ENCODE measurements at places on chromosomes 7 and 10. TPM values are rescaled to one million over a fixed set of nuclear protein-coding genes. Genes with fewer than 3 reads are reported as not detected.

DNA sequence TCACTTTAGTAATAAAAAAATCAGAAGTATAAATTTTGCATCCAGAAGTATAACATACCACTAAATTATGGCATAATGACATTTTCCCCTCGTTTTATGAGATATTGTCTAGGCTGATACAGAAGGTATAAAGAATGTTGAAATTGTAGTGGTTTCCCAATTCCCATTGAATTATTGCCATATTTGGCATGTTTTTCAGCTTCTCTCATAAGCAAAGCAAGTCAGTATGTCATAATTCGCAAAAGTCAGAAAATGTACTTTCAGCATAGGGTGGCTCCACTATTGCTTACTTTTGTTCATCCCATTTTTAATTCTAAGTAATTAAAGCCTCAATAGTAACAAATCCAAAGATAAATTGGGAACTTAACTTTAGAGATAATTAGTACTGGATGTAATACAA lies 19.7 kb upstream of the PTPRZ1 start:
- no peak for DNase-seq

DNA sequence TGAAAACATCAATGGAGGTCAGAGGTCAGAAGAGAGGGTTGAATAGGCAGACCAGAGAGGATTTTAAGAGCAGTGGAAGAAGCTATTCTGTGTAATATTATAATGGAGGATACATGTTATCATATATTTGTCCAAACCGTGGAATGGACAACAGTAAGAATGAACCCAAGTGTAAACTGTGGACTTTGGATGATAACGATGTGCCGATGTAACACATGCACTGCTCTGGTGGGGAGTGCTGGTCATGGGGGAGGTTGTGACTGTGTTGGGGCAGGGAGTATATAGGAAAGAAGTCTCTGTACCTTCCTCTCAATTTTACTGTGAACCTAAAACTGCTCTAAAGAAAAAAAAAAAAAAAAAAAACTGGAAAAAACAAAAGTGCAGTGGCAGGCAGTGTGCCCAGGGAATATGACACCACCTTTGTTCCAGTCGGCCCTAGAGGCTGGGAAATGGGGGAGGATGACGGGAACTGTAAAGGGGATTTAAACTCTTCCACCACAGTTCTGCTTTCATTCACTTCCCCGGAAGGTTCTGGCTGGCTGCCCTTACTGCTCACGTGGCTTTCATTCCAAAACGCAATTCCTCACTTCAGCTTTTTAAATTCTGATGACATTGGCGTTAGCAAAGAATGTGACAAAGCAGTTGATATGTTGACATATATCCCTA lies 113.7 kb upstream of the ANKRD1 start:
- peak; percentile 58 for DNase-seq

DNA sequence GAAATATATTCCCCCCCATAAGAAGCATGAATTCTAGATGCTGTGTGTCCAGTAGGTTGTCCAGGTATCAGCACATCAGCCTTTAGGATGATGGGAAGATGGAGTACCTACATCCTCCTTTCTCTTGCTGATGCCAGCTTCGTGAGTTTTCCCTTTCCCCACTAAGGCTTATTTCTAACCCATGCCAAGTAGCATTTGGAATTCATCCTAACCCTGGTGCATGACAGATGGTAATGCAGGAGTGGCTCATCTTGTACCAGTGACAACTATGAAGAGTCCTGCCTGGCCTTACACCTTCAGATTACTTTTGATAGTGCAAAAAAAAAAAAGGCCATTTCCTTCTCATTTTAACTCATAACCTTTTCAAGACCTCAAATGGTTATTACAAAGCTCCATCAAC lies 58.7 kb downstream of the ARHGAP21 start:
- DNase-seq, result no peak

The PIP gene
- not detected for total RNA-seq

DNA sequence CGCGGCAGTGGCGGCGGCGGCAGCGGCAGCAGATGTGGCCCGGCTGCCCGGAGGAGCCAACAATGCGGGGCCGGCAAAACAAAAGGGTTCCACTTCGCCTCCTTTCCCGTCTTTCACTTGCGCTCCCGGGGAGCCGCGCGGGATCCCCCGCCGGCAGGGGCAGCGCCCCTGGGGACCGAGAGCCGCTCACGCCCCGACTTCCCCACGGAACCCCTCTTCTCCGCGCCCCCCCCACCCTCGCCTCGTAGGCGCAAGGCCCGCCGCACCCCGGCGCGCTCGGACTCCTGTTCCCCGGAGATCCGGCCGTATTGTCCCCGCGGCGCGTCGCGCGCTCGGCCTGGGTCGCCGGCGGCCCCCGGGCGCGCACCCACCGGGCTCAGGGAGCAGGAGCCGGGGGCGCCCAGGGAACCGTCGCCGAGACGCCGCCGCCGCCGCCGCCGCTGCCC lies 854 bp downstream of the CTBP2 start:
- DNase-seq, result no peak

GRCh38 chr10:119269737-119270136 lies 62.4 kb downstream of the GRK5 start:
- DNase-seq, result no peak

- no peak for DNase-seq
These were observed 75.4 kb downstream of the FAM171A1 start for GRCh38 chr10:15295537-15296325.
